HT1080 (cell line): ENCODE measurements at places on chromosomes 7 and 10. TPM values are rescaled to one million over a fixed set of nuclear protein-coding genes. Genes with fewer than 3 reads are reported as not detected.

The SPDYE9 gene
- total RNA-seq = not detected in 2 replicates

The C10orf62 gene
- total RNA-seq = not detected in 2 replicates

The TAS2R5 gene
- 0.30 and 0.98 TPM in 2 replicates for total RNA-seq

The TMEM213 gene
- not detected in 2 replicates for total RNA-seq

The GPR37 gene
- 0.79 and 0.80 TPM in 2 replicates for total RNA-seq

The WDFY4 gene
- 0.67 and 0.69 TPM in 2 replicates for total RNA-seq

The ADAM22 gene
- total RNA-seq = 5.9 and 7.0 TPM in 2 replicates

The ADRA2A gene
- total RNA-seq = 0.20 and 0.23 TPM in 2 replicates

The INA gene
- total RNA-seq = not detected in 2 replicates

The EBLN1 gene
- 0.29 TPM in 1 of 2 replicates, not detected in the other for total RNA-seq

The BUB3 gene
- total RNA-seq = 442 and 564 TPM in 2 replicates

The GRB10 gene
- total RNA-seq = 11.6 and 18.2 TPM in 2 replicates

The PIP gene
- total RNA-seq = not detected in 2 replicates

The PDZD7 gene
- total RNA-seq = 0.80 and 1.6 TPM in 2 replicates

The ADRB1 gene
- 0.06 and 0.07 TPM in 2 replicates for total RNA-seq

The OPN4 gene
- total RNA-seq = not detected in 2 replicates

The COL13A1 gene
- total RNA-seq = 105 and 114 TPM in 2 replicates

The HKDC1 gene
- 0.30 and 1.7 TPM in 2 replicates for total RNA-seq

The ZNF487 gene
- total RNA-seq = 1.0 and 1.4 TPM in 2 replicates

The ZPBP gene
- total RNA-seq = not detected in 2 replicates
